CD14-positive monocyte (primary cell): ENCODE measurements at places on chromosomes 16 and 17.

DNA sequence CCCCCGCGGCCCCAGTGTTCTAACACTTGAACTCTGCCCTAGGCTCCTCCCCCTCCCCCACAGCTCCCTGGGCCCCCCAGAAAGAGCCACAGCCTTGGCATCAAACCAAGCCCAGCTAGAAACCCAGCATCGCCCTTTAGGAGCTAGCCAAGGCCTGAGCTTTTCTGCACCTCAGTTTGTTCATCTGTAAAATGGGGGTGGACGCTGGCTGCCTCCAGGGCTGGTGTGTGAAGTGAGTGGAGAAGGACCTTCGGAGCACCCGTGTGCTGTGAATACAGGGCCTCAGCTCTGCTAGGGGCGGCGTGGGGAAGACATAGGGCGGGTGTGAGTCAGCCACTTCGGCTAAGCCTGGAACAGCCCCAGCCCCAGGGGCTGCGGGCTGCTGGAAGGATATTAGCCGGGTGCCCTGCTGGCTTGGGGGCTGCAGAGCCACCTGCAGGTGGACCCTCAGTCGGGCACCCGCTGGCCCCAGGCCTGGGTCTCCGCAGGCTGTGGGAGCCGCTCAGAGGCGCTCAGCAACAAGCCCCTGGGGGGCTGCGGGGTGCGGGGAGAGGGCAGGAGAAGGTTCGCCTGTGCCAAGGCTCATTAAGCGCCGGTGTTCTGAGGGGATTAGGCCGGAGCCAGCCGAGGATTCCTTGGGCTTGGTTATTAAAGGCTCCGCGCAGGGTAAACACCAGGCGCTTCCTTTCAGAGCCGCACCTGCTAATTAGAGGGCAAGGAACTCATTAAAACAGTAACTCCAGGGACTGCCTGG, 217.0 kb upstream of the CIBAR2 start:
- peaks cover 6% of the 10 kb centered on the region for H3K4me1 ChIP-seq
- H3K27me3 ChIP-seq, result peaks cover 34% of the 10 kb centered on the region
- H3K4me3 ChIP-seq, result no peak overlapping the region
- DNase-seq, result no peak

DNA sequence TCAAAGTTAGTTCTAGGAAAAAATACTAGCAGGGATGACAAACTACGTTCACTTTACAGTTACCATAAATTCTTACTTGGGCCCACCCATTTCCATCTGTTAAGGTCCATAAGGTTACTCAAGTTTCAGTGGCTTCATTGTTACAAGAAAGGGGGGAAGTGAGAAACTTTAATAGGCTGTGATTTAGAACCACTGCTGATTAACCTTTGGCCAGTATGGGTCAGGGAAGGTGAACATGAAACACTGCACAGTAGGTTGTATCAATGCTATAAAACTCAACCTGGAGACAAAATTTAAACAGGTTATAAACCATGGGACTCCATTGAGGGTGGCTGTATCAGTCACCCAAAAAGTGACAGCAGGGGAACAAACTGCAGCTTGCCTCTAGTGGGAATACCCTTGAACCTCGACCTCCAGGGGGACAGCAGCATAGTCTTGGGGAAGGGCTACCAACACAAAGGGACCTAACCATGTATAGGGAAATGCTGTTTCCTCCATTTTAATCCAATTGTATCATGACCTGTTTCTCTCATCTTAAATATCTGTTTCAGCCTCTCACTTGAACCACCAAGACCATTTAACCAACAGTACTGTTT, 10.4 kb downstream of the PTRH2 start:
- H3K4me3 ChIP-seq, result no peak overlapping the region
- H3K4me1 ChIP-seq, result no peaks in the 10 kb centered on the region
- H3K27ac ChIP-seq, result peak overlapping the region; percentile 70
- DNase-seq, result no peak

GRCh38 chr16:65469116-65469515, 347.3 kb upstream of the CDH11 start:
- no peaks in the 10 kb centered on the region for H3K4me1 ChIP-seq
- DNase-seq, result no peak
- H3K27ac ChIP-seq, result no peak overlapping the region
- no peaks in the 10 kb centered on the region for H3K27me3 ChIP-seq
- H3K4me3 ChIP-seq, result no peak overlapping the region

- no peak overlapping the region for H3K27ac ChIP-seq
- no peak overlapping the region for H3K4me3 ChIP-seq
Observed at GRCh38 chr16:12111223-12111622, 134.7 kb downstream of the SNX29 start.

DNA sequence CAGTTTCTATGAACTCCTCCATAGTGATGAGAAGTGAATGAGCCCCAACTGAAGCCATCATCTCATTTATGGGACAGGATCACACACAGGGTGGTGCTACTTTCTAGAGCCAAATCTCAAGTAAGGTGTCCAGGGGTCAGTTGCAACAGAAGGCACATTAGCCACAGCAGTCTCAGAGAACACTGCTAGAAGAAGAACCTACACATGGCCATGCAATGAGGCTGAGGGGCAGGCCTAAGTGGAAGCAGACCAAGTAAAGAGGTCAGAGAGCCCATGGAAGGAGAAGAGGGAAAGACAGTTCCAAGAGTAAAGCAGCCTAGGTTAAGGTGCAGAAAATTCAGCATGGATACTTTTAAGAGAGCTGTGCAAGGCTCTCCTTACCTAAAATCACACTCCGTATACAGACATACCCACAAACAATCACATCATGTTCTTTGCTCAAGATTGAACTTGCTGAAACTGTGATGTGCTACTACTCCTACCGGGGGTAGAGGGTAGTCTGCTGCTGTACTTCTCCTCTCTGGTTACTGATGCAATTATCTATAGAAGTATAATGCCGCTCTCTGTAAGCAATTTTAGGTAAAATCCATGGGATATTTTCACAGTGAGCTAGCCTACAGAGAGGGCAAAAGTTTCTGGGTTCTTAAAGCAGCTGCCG, 1.7 kb downstream of the ABCA8 start:
- no peaks in the 10 kb centered on the region for H3K36me3 ChIP-seq
- H3K4me1 ChIP-seq, result no peaks in the 10 kb centered on the region
- no peaks in the 10 kb centered on the region for H3K27me3 ChIP-seq
- no peak overlapping the region for H3K4me3 ChIP-seq
- H3K27ac ChIP-seq, result no peak overlapping the region

DNA sequence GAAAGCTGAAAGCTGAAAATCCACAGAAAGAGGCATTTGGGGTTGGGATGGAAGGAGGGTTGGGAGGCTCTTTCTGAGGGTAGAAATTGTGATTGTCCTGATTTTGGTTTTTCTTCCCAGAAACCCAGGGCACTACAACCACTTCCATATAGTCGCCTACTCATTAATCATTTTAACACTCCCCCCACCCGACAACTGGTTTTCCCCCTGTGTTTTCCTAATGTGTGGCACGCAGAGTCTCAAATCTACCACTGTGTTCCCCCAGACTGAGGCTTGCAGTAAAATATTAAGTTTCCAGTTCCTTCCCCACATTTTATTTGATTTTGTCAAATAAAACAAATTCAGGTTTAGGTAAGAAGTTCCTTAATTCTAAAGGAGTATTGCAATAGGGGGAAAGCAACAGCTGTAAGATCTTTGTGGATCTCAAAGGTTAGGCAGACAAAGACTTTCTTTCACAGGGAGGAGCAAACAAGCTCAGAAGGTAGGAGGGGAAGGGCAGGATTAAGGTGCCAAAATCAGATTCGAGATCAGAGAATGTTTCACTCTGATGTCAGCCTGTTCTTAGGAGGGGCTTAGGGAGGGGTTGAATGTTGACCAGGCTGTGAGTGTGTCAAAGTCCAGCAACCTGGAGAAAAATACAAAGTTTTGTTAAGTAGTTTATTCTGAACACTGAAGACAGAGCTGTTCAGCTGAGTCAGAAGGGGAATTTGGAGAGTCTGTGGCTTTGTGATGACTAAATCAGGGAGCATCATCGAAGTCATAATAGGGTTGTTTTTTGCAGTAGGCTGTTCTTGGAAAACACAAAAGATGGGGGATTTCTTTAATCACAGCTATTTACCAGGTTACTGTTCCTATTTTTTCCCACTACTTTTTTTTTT, 3.6 kb downstream of the ZNF267 start:
- H3K27ac ChIP-seq, result peak overlapping the region; percentile 76
- no peak overlapping the region for H3K4me3 ChIP-seq
- peaks cover 54% of the 10 kb centered on the region for H3K4me1 ChIP-seq
- peak; percentile 94 for DNase-seq
- no peaks in the 10 kb centered on the region for H3K27me3 ChIP-seq
- peaks cover 49% of the 10 kb centered on the region for H3K36me3 ChIP-seq

- H3K27ac ChIP-seq, result peak overlapping the region; percentile 98
- peak overlapping the region; percentile 72 for H3K4me3 ChIP-seq
- H3K4me1 ChIP-seq, result peaks cover 78% of the 10 kb centered on the region
- H3K27me3 ChIP-seq, result no peaks in the 10 kb centered on the region
Observed at GRCh38 chr17:7836596-7837407, 2.8 kb downstream of the KDM6B start.

DNA sequence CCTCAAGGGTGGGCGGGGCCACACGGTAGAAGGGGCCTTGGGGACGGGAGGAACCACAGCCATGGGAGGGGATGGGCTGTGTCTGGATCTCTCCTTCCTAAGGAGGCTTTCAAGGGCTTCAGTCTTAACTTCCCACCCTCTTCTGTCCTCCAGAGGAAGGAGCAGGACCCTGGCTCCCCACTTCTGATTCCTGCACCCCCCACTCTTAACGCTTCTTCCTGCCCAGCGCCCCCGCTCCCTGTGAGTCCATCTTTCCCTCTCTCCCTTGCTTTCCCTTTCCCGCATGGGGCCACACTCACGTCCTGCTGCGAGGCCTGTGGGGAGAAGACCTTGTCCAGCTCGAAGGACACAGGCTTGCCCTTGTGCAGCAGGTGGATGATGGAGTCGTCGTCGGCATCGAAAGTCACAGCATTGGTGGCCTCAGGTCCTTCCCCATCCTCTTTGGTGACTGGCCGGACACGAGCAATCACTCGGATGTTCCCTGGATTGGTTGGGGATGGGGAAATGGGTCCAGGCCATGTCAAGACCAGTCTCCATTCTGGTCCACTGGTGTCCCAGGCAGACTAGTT, 29.7 kb downstream of the KATNB1 start:
- H3K27me3 ChIP-seq, result no peaks in the 10 kb centered on the region
- H3K4me3 ChIP-seq, result no peak overlapping the region
- no peak overlapping the region for H3K27ac ChIP-seq
- DNase-seq, result no peak
- no peaks in the 10 kb centered on the region for H3K36me3 ChIP-seq

DNA sequence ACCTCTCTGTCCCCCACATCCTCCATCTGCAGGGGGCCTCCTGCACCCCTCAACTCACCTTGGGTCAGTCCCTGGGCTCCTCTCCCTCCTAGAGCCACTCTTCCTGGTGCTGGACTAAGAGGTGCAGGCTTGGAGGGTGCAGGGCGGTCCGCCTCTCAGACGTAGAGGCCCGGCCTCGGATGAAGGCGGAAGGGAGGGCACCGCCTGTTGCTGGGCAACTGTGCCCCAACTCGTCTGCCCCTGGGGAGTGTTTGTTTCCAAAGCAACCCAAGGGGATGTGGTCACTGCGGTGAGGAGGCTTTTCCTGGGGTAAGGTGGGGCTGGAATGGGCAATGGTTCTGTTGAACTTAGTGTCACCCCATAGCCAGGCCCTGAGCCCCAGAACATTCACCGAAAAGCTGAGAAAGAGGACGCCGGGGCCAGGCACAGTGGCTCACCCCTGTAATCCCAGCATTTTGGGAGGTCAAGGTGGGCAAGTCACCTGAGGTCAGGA, at the start of gene C16orf54:
Gene C16orf54 (minus strand): TSS at position 138 of the 493 bp plus-strand sequence. CDS start 1,039 bp downstream, outside the sequence.
- H3K27me3 ChIP-seq, result no peaks in the 10 kb centered on the region
- DNase-seq, result peak; percentile 98
- H3K27ac ChIP-seq, result peak within 1 kb of the TSS; percentile 85
